ENCODE measurements at places on chromosomes 16 and 17. TPM values are rescaled to one million over a fixed set of nuclear protein-coding genes. Genes with fewer than 3 reads are reported as not detected.
A peak's percentile ranks its signal among the peaks of the same experiment; 100 is the strongest.

The C1QL1 gene
- total RNA-seq, result 1.4 TPM

The PDF gene
- total RNA-seq, result 12.3 TPM

GRCh38 chr16:88376835-88377726 lies 5.7 kb upstream of the ZNF469 start:
- H3K4me1 ChIP-seq, result no peaks in the 10 kb centered on the region
- no peaks in the 10 kb centered on the region for H3K27me3 ChIP-seq
- no peaks in the 10 kb centered on the region for H3K36me3 ChIP-seq
- H3K27ac ChIP-seq, result no peak overlapping the region
- no peak overlapping the region for H3K4me3 ChIP-seq

The EPN2 gene
- total RNA-seq, result 78.5 TPM

DNA sequence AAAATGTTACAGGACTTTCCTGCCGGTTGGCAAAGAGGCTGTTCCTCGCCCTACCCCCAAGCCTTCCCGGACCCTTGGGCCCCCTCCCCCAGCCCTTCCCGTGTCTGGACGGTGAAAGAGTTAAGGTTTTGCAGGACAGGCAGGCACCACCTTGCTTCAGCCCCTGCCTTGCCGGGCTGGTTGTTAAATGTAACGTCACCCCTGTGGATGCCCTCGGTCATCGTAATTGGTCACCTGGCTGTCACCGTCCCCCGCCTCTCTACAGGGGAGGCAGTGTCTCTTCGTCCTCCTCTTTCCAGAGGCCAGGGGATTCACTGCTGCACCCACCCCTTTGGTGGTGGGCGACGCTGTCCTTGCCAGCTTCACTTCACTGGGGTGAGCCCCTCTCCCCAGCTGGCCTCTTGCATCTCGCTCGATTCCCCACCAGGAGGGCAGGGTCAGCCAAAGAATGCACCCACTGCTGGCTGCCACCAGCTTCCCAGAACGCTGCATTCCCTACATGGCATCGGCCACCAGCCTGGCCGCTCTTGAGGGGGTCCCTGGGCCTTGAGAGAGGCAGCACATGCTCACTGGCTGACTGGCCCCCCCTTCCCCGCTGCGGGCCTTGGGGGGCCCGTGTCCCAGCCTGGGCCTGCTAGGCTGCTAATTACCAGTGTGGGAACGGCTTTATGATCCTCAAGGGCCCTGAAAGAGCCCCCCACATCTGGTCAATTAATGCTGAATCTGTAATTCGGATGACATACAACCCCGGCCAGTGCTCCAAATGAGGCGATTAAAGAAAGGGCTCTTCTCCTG lies 25.2 kb upstream of the GSE1 start:
- no peaks in the 10 kb centered on the region for H3K4me1 ChIP-seq
- no peaks in the 10 kb centered on the region for H3K27me3 ChIP-seq
- H3K36me3 ChIP-seq, result no peaks in the 10 kb centered on the region

- peaks cover 15% of the 10 kb centered on the region for H3K36me3 ChIP-seq
Observed at GRCh38 chr17:1039123-1039507, 42.2 kb downstream of the TIMM22 start.

The WSCD1 gene
- total RNA-seq, result 3.7 TPM

DNA sequence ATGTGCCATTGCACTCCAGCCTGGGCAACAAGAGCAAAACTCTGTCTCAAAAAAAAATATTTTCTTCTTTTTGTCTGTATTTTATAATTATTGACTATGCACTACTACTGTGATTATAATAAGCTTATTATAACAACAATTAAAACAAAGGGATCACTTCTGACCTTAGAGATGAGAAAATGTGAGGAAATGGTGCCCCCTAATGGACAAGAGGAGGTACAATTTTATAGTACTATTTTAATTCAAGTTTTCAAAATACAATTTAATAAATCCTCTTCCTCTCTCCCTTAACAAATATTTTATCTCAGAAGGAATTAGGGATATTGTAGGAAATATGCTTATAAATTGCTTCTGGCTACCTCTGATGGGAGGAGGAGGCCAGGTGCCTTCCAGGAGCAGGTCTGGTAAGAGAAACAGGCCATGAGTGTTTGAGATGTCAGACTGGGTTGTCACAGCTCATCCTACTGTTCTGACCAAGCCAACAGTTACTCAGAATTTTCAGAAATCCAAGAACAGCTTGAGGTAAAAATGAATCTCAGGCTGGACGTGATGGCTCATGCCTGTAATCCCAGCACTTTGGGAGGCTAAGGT lies 14.0 kb downstream of the VPS53 start:
- H3K27me3 ChIP-seq, result no peaks in the 10 kb centered on the region
- H3K36me3 ChIP-seq, result peaks cover 61% of the 10 kb centered on the region
- H3K4me1 ChIP-seq, result no peaks in the 10 kb centered on the region
- H3K27ac ChIP-seq, result no peak overlapping the region

The TRIM37 gene
- total RNA-seq, result 17.6 TPM

The TP53TG3F gene
- total RNA-seq, result not detected

The CCDC57 gene
- 8.9 TPM for total RNA-seq

GRCh38 chr16:29961127-29961478 lies 776 bp upstream of the TMEM219 start:
- peaks cover 10% of the 10 kb centered on the region for H3K4me1 ChIP-seq
- no peaks in the 10 kb centered on the region for H3K36me3 ChIP-seq
- no peak for DNase-seq
- H3K27me3 ChIP-seq, result no peaks in the 10 kb centered on the region

DNA sequence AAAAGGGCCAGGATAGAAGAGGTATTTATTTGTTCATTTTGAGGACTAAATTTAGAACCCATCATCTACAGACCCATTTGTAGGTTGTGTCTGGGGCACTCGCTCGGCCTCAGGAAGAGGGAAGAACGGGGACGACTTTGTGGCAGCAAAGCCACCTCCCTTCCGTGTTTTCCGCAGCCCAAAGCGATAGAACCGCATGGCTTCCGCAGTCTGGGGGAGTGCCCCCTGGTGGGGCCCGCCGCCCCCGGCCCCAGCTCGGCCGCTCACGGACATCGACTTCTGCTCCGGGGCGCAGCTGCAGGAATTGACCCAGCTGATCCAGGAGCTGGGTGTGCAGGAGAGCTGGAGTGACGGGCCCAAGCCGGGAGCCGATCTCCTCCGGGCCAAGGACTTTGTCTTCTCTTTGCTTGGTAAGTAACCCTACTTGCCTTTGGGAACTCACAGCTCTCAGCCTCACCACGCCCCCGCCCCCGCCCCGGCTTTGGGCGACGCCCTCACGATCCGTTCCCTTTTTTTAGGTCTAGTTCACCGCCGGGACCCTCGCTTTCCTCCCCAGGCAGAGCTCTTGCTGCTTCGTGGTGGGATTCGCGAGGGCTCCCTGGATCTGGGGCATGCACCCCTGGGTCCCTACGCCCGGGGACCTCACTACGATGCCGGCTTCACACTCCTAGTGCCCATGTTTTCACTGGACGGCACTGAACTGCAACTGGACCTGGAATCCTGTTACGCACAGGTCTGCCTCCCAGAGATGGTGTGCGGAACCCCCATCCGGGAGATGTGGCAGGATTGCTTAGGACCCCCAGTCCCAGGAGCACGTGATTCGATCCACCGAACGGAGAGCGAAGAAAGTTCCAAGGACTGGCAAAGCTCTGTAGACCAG lies 681 bp downstream of the TMEM102 start:
- H3K4me3 ChIP-seq, result peak overlapping the region; percentile 50
- peak overlapping the region; percentile 67 for H3K27ac ChIP-seq
- H3K27me3 ChIP-seq, result peaks cover 8% of the 10 kb centered on the region
- H3K36me3 ChIP-seq, result no peaks in the 10 kb centered on the region
